ENCODE measurements at places on chromosomes 7 and 10. TPM values are rescaled to one million over a fixed set of nuclear protein-coding genes. Genes with fewer than 3 reads are reported as not detected.

The MSMB gene
- total RNA-seq: not detected

The NPC1L1 gene
- 0.10 TPM for total RNA-seq

The ZNF365 gene
- total RNA-seq: 3.7 TPM

The ZNF775 gene
- 3.8 TPM for total RNA-seq

DNA sequence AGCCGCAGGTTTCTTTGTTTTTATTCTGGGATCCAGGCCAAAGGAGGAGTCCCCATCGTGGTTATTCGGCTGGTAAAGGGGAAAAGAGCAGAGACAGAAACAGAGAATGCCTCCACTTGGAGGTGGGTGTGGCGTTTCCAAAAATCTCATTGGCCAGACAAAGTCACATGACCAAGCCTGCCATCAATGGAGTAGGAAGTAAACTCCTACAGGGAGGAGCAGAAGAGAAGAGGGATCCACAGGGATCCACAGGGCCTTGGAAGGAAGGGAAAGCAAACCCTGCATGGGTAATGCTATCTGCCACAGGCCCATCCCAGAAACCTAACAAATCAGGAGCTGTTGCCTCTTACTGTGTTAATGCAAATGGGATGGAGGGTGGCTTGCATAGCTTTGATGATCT, 425.7 kb upstream of the GALNT17 start:
- no peak for DNase-seq

DNA sequence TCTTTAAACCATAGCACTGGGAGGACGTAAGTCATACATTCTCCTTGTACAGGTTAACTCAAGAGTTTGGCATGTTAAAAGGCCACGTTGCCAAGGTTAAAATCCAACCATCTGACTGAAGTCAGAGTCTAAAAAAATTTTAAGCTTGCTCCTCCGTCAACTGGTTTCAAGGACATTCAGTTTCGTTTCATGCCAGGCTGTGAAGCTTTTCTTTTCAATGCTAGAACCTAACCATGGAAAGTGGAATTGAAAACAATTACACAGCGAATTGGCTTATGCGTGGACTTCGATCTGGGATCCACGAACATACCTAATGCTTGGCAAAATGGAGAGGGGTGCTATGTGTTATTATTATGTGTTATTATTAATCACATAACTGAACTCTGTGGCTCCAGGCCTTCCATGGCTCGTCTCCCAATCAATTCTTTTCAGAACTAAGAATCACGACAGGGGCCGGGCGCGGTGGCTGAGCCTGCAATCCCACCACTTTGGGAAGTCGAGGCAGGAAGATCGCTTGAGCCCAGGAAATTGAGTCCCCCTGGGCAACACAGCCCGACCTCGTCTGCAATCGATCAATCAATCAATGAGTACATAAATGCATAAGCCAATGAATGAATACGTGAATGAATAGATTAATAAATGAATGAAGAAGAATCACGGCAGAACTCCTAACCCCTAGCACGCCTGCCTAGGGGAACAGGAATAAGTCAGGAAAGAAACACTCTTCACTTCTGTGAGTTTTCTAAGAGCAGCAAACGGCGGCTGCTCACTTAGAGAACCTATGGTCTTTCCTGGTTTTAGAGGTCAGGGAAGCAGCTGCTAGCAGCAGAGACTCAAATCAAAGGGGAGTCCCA, 733 bp upstream of the ARL5B start:
- DNase-seq: peak; percentile 27

GRCh38 chr10:13100349-13101294, 659 bp downstream of the OPTN start:
- peak; percentile 31 for DNase-seq

GRCh38 chr7:141460781-141461715, 90.2 kb upstream of the AGK start:
- DNase-seq: no peak

GRCh38 chr10:78648256-78648860, 420.4 kb upstream of the ZMIZ1 start:
- DNase-seq: no peak

DNA sequence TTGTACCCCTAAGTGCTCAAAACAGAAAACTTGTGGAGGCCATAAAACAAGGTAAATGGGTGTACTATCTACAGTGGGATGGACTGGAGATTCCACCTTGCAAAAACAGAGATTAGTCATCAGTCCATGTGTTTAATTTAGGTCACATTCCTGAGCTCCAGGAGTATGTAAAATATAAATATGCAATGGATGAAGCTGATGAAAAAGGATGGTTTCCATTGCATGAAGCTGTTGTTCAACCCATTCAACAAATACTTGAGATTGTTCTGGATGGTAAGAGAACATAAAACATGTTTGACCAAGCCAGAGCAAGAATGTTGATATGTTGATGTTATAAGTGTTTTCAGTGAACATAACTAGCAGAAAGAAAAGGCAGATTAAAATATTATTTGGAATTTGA, 14.6 kb downstream of the ASB15 start:
- no peak for DNase-seq
